Activated naive CD8-positive, alpha-beta T cell treated with anti-CD3 and anti-CD28 coated beads for 36 hours (primary cell): ENCODE measurements at places on chromosomes 7 and 10. TPM values are rescaled to one million over a fixed set of nuclear protein-coding genes. Genes with fewer than 3 reads are reported as not detected.

DNA sequence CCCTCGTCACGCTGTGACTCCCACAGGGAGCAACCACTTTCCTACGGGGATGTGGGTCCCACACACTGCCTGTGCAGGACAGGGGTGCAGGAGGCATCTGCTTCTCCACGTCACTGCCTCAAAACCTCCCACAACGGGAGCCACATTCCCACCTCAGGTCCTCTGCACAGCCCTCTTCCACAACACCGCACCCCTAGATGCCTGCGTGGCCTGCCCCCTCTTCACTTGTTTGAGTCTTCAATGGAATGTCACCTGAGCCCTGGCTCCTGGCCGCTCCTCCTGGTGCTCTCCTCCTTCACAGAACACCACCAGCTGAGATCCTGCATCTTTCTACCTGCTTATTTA lies 73.6 kb downstream of the MAD1L1 start:
- no peak for DNase-seq

Gene VAX1
- total RNA-seq = not detected

Gene ANKRD61
- total RNA-seq = not detected

GRCh38 chr7:134029743-134030142 lies 97.4 kb upstream of the LRGUK start:
- no peak for DNase-seq

- DNase-seq = no peak
Measured at GRCh38 chr10:79179164-79179956, 110.6 kb downstream of the ZMIZ1 start.
